ENCODE measurements at places on chromosomes 7 and 10.

DNA sequence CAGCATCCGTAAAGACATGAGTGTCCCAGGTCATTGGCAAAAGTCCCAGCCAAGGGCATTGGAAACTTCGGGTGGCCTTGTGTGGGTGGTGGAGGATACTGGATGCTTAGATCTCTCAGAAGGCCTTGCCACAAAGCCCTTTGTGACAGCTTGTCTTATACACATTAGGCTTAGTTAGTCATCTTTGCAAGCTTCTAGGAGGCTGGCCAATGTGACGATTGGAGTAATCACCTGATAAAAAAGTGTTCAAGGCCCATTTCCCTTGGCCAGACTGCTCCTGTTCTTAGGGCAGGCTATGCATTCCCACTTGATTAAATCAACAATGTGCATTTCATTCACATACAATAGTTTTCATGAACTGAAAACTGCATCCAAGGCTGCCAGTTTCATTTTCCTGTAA lies 26.9 kb downstream of the NPS start:
- no peak for DNase-seq

GRCh38 chr7:100895701-100895955 lies at the start of gene ACHE:
TSS of gene ACHE (minus strand) at chr7:100895888. CDS start at chr7:100894232, 1,656 bp downstream.
- no peak for DNase-seq

DNA sequence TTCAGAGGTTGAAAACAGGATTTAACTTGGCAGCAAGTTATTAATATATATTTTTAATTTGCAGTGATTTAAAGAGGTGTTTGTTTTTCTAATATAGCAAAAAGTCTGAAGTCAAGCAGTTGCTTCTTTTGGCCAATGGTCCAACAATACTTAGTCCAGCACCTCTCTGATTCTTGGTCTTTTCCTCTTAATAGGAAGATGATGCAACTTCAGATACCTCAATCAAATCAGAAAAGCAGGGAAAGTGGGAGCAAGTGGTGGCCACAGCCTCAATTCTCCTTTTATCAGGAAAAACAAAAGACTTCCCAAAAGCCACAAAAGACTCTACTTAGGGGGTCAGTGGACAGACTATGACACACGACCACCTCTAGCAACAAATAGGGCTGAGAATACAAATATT lies 133.6 kb upstream of the LRGUK start:
- DNase-seq = no peak

GRCh38 chr10:116043861-116044260 lies 229.1 kb downstream of the GFRA1 start:
- DNase-seq = no peak

- DNase-seq = no peak
Measured at GRCh38 chr7:44075296-44076075, 6.8 kb downstream of the POLM start.

GRCh38 chr7:67692425-67692824 lies 695.8 kb downstream of the TYW1 start:
- DNase-seq = no peak

DNA sequence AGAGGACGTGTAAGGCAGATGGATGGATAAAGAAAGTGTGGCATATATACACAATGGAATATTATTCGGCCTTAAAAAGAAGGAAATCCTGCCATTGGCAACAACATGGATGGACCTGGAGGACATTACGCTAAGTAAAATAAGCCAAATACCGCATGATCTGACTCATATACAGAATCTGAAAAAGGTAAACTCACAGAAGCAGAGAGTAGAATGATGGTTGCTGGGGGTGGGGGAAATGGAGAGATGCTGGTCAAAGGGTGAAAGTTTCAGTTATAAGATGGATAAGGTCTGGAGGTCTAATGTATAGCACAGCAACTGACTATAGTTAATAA lies 36.3 kb downstream of the AFAP1L2 start:
- no peak for DNase-seq

GRCh38 chr7:6614953-6615722 lies at the start of gene ZNF853:
TSS of gene ZNF853 (plus strand) at chr7:6615610. CDS start at chr7:6616175, 565 bp downstream.
- no peak for DNase-seq

- no peak for DNase-seq
Measured at GRCh38 chr10:15748126-15748525, 28.4 kb upstream of the ITGA8 start.

DNA sequence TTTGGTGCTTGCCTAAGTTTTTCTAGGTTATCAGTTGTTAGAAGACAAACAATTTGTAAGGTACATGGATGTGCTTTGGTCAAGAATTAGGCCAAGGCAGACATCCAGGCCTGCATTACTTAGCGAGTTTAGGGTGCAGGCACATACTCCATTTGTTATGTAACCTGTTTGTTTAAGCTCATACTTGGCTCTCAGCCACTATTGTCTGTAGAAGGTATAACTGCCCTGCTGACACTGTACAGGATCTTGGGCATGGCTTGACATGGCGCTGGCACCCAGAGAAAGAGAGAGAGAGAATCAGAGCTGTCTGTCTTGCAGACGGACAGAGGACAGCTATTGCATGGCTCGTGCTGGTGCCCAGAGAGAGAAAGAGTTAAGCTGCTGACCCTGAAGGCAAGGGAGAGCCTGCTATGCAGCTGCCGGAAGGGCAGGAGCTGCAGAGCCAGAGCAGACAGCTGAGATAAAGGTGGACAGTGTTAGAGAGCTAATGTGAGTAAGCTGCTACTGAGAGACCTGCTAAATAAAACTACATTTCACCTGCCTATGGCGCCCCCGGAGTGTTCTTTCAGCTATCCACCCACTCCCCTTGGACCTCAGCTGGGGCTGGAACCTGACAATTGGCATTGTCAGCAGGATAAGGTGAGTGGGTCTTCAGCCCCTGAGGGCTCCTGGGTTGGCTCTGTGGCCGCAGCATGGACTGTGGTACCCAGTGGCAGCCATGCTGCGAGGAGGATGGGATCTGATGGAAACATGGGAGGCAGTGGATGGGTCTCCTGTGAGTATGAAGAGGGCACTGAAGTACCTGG lies 120.9 kb upstream of the TMEM106B start:
- no peak for DNase-seq

DNA sequence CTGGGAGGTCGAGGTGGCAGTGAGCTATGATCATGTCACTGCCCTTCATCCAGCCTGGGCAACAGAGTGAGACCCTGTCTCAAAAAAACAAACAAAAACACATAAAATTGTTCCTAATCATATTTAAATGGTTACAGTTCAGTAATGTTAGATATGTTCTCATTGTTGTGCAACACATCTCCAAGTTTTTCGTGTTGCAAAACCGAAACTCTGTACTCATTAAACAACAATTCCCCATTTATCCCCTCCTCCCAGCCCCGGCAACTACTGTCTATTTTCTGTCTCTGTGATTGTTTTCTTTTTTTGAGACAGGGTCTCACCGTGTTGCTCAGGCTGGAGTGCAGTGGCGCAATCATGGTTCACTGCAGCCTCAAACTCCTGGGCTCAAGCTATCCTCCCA lies 16.1 kb upstream of the PRXL2A start:
- no peak for DNase-seq

DNA sequence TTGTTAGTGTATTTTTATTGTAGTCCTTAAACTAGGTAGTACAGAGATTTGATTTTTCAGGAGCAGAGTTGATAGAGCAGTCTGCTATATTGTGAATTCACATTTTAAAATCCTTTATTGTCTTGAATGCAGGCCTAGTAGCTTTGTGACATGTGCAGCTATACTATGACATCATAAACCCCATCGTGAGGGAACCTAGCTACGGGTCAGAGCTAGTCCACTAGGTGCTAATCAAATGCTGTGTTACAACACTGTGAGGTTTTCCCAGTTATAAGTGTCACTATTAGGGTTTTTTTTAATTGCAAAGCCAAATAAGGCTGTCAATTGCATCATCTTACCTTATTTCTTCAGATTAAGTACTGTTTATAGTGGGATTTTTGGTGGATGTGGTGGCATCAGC lies 40.7 kb downstream of the CREM start:
- no peak for DNase-seq

DNA sequence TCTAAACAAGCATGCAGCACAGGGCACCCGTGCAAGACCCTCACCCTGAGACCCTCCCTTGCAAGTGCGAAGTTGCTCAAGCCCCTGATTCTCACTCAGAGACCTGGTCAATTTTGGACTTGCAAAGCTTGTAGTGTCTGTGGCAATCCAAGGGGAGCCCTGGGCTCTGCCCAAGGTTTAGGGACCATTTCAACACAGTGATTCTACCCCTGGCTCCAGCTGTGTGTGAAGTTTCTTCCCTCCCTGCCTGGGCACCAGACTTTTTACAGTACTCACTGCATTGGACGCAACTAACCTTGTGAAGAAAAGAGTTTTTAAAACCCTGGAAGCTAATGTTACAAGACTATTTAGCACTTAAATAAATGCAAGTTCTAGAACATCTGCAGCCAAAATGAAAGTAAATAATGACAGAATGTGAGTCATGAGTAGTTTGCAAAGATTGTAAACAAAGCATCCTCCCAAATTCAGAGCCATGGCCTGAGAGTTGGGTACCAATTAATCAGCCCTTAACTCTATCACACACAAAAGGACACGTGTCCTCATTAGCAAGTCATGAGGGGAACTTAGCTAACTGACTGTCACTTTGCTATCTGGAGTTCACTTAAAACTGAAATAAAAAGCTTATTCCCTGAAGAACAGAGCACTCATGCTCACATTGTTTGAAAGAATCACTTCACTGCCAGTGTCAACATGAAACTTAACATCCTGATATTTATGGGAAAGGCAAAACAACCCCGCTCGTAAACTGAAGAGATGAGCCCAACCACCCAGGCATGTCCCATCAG lies 48.1 kb downstream of the RGS10 start:
- DNase-seq = no peak

- no peak for DNase-seq
Measured at GRCh38 chr7:140940898-140941297, 16.2 kb upstream of the BRAF start.

DNA sequence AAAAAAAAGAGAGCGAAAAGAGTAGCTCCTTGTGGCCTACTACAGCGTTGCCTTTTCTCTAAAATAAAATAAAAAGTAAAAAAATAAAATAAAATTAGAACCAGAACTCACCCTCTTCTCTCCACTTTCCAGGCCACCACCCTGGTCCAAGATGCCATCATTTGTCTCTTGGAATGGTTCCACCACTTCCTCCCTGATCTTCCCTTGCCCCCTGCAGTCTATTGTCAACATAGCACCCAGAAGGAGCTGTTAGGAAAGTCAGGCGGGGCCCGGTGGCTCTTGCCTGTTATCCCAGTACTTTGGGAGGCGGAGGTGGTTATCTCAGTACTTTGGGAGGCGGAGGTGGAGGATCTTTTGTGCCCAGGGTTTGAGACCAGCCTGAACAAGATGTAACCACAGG lies 7.6 kb upstream of the GRID2IP start:
- DNase-seq = peak; percentile 45

- DNase-seq = peak; percentile 35
Measured at GRCh38 chr7:31938650-31939049, 131.6 kb downstream of the PDE1C start.

GRCh38 chr7:77330169-77330882 lies 85.8 kb downstream of the GSAP start:
- peak; percentile 71 for DNase-seq

GRCh38 chr10:2589196-2589595 lies 478.2 kb upstream of the PFKP start:
- no peak for DNase-seq

DNA sequence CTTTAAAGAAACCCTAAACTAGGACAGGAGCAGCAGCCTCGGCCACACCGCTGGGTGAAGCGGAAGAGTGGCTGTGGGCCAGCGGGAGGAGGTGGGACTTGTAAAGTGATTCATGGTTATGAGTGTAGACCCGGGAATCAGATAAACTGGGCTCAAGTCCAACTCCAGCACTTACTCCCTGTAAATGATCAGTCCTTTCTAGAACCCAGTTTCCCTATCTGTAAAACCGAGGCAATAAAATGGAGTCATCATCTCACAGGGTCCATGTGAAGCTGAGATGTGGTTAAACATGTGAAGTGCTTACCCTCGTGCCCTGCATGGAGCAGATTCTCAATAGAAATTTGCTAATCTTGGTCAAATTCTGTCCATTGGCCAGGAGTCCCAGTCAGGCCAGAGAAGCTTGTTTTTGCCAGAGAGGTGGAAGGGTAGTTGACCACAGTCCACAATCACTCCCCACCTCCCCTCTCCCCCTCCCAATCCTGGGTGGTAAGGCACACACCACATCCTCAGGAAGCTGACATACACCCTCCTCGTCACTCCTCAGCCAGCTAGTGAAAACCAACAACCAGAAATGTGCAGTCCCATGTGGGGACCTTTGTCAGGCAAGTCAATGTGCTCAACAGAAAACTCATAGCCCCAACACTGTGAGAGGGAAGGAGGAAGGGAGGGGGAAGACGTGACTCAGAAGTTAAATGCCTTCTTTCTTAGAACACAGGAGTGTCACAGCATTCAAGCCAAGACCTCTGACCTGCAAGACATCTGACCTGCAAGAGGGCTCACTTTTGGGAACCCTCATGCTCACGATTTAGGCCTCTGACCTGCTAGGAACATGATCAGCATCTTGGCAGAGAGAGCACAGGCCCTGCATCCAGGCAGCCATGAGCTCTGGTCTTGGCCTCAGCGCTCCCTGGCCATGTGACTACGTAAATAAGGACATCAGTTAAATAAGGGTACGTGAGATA lies 145.1 kb downstream of the PLXNA4 start:
- DNase-seq = peak; percentile 92

DNA sequence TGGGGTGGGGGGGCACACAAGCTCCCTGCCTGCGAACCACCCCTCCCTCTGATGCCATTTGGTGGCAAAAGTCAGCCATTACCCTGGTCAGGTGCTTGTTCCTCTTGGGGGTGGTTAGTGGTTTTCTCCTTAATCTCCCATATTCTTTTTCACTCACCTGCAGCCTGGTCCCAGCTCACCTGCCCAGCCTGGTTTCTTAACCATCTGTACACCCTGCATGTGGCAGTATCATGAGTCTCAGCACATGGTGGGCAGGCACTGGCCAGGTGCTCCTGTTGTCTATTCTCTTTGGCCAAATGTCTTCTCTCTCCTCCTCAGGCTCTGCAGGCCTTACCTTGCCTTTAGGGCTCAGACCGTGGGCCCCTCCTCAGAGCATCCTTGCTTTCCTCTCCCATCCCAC lies 30.5 kb downstream of the OGDH start:
- DNase-seq = no peak

- no peak for DNase-seq
Measured at GRCh38 chr10:80461208-80462183, 7.4 kb downstream of the TSPAN14 start.

GRCh38 chr10:80522756-80523363 lies 14.8 kb upstream of the SH2D4B start:
- no peak for DNase-seq

DNA sequence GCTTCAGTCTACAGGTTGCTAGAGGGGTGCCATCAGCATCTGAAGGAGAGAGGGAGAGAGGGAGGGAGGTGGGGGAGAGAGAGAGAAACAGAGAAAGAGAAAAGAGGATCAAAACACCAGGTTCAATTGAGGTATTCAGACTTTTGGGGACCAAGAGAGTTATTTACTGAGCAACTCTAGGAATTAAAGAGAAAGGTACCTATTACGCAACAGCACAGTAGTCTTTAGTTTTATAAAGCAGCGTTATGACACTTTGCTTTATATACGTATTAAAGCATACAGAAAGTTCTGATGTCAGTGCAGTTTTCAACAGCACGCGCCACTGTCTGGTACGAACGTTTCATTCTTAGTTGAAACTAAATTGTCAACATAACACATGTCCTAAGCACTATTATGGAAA lies 37.9 kb upstream of the CRYGN start:
- DNase-seq = no peak
